ENCODE measurements at places on chromosomes 3 and 15.

DNA sequence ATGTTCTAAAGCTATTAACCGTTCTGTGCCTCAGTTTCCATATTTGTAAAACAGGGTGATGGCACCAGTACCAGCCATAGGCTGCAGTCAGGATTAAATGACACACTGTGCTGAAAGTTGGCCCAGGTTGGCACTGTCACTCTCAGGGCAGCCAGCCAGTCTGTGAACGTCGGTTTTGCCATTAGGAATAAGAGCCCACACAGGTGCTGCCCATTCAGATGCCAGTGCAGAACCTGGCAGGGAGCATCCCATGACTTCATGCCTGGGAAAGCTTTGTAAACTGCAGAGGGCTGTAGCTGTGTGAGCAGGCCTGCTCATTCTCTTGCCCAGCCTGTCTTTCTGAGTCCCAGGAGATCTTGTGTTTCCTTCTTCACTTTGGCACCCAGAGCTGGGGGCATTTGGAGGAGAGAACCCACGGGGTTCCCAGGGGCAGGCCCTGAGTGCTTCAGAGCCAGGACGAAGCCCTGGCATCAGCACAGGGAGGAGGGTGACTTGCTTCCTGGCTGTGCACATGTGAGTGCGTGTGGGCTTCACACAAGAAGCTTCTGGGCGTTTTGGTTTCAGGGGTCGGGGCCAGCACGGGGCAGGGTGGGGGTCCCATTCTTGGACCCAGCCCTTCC, 46.9 kb downstream of the ZNF710 start:
- no peak for DNase-seq

GRCh38 chr3:72903004-72903403, 15.2 kb downstream of the GXYLT2 start:
- DNase-seq = no peak

DNA sequence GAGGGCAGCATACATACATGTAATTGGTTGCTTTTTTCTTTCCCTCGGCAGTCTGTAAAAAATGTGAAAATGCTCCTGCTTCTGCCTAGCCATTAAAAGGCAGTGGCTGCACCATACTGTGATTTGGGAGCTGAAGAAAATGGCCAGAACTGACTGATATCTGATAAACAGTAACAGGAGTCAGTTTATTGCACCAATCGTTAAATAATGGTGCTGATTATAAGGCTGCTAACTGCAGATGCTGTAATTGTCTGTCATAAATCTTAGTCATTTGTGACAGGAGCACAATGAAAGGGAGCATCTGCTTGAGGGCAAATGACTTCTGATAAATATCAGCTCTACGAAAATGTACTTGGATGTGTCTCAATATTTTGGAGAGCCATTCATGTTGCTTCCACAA, 263.1 kb upstream of the DNAJC19 start:
- DNase-seq = no peak

DNA sequence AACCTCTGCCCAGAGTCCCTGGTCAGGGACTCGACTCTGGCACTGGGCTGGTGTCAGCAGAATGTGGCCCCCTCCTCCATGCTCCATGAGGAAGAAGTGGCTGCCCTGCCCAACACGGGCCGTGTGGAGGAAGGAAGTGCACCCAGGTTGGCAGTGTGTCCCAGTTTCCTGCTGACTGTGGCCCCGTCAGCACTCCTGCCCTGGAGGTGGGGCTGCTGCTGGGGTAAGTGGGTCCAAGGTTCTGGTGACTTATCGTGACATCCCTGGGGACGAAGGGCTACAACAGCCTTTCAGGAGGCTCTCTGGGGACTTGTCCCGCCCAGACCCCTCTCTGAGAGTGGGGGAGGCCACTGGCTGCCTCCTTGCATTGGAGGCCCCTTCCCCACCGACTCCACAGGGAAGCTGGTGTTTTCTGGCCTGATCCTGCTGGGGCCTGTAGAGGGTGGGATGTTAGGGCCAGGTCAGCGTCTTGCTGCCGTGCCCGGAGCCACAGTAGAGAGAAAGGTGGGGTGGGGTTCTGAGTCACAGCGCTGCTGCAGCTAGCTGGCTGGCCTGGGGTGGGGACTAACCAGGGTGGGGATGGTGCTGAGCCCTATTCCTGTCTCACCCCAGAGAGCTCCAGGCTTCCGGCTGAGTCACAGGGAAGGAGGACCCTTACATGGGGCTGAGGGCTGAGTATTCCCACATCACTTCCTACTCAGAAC, 10.5 kb downstream of the SEMA4B start:
- no peak for DNase-seq

- DNase-seq = no peak
Measured at GRCh38 chr3:16427103-16427965, 86.2 kb downstream of the RFTN1 start.

- no peak for DNase-seq
Measured at GRCh38 chr15:96582473-96582872, 252.0 kb downstream of the NR2F2 start.

GRCh38 chr15:94416820-94417219, 185.5 kb downstream of the MCTP2 start:
- no peak for DNase-seq

GRCh38 chr15:57592836-57593420, 1.2 kb downstream of the MYZAP start:
- no peak for DNase-seq

DNA sequence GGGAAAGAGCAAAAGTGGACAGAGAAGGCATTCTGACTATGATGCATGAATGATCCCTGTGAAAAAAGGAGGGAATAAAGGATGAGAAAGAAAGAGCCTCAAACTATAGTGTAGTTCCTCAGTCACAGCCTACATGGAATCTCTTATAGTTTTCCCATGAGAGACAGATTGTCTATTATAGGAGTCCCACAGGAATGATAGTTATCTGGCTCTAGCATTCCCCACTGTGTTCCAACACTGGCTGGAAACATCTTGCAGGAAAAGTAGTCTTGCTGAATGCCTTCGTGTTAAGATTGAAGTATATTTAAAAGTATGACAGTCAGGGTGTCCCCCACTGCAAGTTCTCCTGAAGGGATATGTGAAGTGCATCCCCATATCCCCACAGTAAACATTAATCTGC, 641.5 kb upstream of the NECTIN3 start:
- DNase-seq = no peak

GRCh38 chr15:80936288-80937078, 53.1 kb downstream of the MESD start:
- DNase-seq = no peak

DNA sequence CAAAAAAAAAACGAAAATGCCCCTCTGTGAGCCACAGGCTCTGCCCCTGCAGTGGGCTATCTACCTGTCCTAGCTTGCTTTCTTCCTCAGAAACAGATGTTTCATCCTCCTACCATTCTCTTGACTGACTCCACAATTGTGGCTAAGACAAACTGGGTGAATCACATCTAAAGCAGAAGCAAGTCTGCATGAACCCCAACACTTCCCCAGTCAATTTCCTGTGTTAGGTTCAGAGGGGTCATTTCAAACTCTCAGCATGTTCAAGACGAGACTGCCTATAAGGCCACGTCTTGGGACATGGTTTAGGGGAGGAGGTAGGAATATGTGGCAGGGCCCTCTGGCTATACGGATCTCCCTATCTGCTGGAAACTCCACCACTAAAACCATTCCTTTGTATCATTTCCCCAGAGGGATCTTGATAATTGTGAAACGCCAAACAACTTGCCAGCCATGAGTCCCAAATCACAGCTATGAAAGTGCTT, 28.6 kb upstream of the ANKDD1A start:
- DNase-seq = peak; percentile 58

GRCh38 chr3:43542328-43543043, 79.3 kb downstream of the ANO10 start:
- no peak for DNase-seq

- no peak for DNase-seq
Measured at GRCh38 chr15:100728371-100729201, 126.2 kb downstream of the ASB7 start.

DNA sequence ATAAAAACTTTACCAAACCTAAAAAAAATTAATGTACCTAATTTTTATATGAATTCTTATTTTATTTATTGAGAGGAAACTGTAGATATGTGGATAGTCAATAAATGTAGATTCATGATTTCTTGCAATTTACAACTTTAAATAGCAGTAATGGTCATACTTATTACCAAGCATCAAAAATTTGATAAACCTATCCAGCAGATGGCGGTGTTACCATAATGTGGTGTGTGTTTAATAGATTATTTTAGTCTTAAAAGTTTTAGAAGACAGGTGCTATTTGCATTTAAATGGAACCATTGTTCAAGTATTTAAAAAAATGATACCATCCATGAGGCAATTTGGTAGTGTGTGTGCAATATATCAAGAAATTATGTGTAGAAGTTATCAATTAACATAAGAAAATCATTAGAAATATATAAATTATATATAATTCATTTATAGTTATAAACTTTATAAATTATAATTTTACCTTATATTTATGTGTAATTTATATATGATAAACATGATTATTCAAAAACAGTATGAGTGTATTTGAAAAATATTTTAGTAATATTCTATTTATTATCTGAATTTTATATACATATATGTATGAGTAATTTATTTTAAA, 176.0 kb upstream of the BCHE start:
- no peak for DNase-seq

DNA sequence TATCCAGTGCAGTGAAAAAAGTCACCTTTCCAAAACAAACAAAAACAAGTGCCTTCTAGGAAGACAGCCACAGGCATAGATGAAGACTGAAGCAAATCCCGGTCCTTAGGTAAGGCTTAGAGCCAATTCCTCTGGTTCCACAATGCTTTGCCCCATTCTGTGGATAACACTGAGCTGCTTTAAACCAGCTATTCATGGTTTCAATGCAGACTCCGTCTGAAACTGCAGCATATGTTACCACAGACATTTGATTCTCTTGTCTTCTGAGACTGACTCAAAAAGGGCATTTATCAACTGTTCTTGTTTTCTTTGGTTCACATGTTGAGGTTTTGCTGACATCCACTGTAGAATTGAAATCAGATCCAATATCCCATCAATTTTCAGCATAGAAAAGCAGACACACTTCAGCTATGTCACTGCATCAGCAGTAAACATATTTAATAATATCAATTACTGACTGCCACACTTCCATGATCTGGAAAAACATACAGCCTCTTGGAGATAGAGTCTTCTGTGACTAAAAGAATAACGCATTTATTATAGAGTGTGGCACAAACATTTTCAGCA, 659.3 kb downstream of the ROBO2 start:
- no peak for DNase-seq

GRCh38 chr15:67746022-67746421, 79.3 kb upstream of the SKOR1 start:
- DNase-seq = no peak

DNA sequence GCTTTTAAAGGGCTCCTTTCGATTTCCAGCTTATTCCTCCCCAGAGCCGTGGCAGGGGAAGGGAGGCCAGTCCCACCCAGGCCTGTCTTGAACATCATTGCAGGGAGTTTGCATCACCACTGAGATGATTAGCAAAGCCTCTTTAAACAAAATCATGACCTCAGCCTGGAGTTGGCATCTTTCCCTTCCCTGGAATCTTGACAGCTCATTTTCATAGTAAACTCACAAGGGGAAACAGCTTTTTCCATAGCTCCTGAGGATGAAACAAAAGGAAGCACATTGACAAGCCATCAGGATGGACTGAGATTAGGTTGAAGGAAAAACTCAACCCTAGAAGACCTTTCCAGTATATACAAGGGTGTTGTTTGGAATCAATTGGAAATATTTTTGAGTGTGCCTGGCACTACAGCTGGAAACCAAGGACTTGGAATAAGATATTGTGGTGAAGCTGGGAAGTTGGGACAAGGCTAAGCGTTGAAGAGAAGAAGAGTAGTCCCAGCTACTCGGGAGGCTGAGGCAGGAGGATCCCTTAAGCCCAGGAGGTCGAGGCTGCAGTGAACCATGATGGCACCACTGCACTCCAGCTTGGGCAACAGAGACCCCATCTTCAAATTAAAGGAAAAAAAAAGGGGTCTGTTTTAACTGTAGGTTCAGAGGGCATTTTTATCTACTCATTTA, 3.1 kb upstream of the LARP6 start:
- DNase-seq = no peak

- peak; percentile 7 for DNase-seq
Measured at GRCh38 chr15:22884344-22884743, 45.9 kb downstream of the NIPA2 start.

DNA sequence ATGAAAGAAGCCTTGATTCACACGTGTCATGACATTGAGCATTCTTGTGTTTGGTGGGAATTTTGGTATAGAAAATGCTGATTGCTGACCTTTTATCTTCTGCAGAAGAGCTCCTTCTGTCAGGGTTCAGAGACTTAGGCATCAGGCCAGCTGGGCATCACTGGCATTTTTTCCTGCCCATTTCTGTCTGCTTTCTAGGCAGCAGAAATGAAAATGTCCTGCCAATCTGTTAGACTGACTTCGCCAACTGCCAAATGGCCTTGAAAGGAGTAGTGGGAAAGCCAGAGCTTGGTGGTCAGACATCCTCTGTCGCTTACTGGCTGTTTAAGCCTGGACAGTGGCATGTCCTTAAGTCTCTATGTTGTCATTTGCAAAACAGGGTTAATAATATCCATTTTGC, 57.4 kb downstream of the EEFSEC start:
- DNase-seq = no peak

DNA sequence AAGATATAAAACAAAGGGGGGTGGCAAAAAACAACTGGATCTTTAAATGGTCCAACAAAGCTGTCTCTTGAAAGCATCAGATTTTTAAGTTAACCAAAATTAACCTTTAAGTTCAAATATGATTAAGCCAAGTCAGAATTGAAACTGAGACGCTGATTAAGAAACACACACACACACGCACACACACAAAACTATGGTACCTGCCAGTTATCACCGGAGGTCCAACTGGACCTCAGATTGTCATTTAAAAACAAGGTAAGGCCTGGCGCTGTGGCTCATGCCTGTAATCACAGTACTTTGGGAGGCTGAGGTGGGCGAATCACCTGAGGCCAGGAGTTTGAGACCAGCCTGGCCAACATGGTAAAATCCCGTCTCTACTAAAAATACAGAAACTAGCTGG, 10.4 kb downstream of the ARF4 start:
- no peak for DNase-seq

DNA sequence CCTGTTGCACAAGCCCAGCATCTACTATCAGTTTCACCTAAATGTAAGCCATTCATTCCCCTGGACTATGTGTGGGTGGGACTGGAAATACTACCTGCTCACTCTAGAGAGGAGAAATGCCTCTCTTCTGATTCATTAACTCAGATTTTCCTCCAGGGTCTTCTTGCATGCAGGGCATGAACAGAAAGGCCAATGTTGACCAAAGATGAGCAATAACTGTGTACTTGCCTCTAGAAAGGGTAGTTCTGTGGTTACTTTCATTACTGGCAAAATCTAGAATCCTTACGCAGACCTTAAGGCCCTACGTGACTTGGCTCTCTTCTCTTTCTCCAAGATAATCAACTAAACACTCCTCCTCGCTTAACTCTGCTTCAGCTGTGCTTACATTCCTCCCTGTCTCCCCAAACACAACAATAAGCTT, 81.4 kb upstream of the PSMD6 start:
- DNase-seq = no peak

- DNase-seq = no peak
Measured at GRCh38 chr3:23668430-23668904, 137.3 kb upstream of the UBE2E1 start.

- no peak for DNase-seq
Measured at GRCh38 chr15:60797444-60798040, 318.6 kb upstream of the ICE2 start.
